ENCODE measurements at places on chromosomes 11 and 22.
A peak's percentile ranks its signal among the peaks of the same experiment; 100 is the strongest.

DNA sequence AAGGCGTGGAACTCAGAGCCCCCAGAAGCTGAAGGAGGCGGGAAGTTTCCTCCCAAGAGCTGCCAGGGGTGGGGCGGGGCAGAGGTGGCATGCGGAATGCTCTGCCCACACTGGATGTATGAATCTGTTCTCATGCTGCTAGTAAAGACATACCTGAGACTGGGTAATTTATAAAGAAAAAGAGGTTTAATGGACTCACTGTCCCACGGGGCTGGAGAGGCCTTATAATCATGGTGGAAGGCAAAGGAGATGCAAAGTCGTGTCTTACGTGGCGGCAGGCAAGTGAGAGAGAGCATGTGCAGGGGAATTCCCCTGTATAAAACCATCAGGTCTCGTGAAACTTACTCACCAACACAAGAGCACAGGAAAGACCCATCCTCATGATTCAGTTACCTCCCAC lies 57.6 kb downstream of the SMIM38 start:
- DNase-seq: no peak

DNA sequence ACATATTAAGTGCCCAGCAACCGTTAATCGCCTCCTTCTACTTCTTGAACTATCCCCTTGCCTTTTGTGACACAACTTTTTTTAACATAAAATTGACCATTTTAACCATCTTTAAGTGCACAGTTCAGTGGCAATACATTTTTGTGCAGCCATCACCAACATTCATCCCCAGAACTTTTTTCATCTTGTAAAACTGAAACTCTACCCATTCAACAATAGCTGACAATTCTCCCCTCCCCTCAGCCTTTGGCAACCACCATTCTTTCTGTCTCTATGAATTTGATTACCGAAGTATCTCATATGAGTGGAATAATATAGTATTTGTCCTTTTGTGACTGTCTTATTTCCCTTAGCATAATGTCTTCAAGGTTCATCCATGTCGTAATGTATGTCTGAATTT lies 66.0 kb downstream of the MICAL2 start:
- DNase-seq: no peak

GRCh38 chr11:762421-763072 lies 14.7 kb downstream of the GATD1 start:
- DNase-seq: peak; percentile 52

DNA sequence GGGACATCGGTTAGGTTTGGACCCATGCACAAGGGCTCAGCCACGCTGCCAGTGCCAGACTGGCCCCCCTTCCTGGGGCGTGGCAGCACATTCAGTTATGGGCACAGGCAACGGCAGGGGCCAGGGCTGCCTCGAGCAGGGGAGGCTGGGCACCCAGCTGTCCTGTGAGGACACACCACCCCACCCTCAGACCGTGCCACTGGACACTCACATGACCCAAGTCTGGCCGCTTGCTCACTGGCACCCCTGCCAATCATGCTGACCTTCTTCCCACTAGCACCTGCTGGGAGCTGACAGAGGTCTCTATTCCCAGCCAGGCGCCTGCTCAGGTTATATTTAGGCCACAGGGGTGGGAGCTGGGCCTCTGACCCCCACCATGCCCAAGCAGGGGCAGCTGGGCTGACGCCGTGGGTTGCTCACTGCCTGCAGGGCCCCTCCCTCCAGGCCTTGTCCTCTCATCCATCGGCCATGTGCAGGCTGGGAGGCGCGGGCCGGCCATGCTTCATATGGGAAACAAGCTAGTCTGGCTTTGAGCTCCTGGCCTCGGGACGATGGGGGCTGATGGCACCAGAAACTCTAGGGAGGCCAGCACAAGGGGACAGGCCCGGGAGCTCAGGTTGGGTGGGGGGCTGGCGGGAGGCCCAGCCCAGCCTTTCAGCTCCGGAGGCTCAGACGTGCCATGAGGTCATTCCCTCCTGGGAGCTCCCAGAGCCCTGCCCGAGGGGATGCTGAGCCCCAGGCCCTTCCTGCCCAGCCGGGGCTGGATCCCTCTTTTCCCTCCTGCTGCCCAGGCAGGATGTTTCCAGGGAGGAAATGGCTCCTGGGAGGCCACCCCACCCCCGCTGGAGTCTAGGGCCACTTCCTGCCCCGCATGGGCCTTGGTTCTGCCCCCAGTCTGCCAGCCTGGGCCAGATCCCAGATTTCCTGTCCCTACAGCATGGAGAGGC lies 15.2 kb upstream of the TBX1 start:
- DNase-seq: no peak

DNA sequence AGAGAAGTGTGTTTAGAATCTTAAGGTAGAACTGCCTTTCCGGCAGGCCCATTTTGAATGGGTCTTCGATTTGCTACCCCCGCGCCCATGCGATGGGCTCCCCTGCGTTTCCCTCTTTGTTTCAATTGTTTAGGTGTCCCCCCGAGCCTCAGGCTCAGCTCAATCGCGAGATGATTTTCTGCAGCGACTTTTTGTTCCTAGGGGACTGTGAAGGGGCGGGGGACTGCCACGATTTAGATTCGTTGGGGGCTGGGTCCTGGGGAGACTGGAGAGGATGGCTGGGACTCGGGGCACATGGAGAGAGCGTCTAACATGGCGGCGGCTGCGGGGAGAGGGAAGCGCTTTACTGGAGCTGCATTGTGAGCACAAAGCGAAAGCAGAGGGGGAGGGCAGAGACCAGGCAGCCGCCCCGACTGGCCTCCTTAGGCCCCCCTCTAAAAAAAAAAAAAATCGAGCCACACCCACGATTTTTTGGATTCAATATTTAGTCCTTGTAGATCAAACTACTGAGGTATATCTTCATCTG lies 1.7 kb downstream of the CAPRIN1 start:
- DNase-seq: peak; percentile 83

DNA sequence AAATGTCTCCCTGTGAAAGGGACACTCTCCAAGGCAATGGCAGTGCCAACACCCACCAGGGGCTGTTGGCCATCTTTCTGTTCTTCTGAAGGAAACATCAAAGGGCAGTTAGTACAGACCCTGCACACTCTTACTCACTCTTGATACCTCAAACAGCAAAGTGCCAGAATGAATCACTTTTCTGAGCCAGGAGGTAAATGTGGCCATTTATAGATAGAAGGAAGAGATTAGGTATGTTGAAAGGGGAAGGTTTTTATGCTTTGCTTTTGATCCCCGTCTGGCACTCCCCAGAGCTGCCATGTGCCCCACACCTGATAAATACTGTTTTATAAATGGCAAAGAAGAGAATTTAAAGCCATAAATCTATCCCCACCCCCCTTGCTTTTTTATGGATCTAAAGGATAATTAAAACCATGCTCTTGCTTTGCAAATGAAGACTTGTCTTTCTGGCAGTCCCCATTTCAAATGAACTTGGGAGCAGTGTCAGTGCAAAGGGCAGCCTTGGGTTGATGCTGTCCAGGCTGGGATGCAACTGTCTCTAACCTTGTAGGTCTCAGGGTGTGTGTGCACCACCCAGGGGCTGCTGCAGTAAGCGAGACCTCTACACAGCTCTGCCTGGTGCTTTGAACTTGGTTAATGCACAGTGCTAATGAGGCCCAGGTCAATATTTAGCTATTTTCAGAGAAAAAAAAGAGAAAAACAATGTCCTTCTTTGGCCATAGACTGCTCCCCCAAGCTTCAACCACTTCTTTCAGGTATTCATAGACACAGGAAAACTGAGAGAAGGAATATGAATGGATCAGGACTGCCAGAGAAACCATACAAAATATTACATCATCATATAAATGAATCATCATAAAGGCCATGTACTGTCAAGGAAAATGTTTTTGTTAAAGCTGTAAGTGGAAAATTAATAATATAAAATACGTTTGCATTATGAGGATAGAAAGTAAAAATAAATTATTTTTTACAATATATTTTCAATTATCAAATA lies 207.5 kb downstream of the ETS1 start:
- DNase-seq: no peak

- DNase-seq: no peak
Observed at GRCh38 chr11:116835042-116835772, 2.2 kb downstream of the APOA1 start.

DNA sequence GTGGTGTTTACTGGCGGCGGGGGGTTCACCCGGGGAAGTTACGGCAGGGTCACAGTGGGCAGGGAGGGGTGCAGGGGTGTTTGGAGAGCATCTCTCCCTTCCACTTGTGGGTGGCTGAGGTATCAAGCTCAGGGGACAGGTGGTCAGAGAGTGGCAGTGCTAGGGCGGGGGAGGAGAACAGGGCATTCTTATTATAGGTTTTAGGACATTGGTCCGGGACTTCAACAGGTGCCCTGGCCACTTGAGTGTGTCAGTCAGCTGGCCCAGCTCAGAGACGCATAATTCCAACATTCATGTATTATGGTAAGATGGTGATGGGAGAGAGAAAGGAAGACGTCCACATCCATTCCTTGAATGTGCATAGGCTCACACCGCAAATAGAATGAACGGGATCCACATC lies 101.7 kb downstream of the TEAD1 start:
- DNase-seq: no peak

DNA sequence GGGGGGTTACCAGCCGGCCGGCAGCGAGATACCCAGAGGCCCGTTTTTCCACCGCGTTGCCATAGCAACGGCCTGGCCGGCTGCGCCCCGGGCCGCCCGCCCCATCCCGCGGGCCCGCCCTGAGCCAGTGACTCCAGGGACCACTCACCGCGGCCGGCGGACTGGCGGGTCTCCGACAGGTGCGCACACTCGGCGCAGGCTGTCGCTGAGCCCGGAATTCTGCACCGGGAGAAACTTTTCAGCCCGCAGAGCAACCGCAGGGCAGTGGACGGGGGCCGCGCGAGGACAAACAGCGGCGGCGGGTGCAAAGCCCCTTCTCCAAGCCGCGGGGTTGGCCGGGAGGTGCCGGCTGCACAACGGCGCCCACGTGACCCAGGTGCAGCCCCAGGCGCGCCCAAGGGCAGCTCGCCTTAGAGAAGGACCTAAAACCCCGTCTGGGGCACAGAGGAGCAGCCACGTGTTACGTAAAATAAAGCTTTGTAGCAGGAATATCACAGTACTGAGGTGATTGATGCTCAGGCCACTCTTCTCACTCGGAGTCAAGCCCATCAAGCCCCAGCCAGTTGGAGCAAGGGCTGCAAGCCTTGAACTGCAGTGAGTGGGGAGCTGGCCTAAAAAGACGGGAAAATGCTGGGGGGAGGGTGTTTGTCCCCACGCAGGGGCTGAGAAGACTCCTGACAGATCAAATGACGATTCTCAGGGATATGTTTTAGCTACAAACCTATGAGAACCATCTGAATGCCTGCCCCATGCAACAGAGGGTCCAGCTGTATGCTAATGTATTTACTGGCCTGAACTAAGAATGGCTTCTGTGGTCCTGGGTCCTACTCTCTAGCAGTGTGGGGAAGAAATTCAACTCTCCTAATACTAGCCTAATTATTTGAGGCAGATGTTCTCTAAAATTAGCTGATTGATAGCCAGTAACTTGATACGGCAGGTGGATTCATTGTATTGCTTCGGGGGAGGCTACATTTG lies at the start of gene STK33:
Gene STK33, minus strand, starts transcription at position 294 of the 975 bp plus-strand sequence. CDS start 119,323 bp downstream, outside the sequence.
- DNase-seq: peak; percentile 63

- peak; percentile 25 for DNase-seq
Observed at GRCh38 chr22:49670456-49671330, 157.0 kb downstream of the BRD1 start.

- DNase-seq: no peak
Observed at GRCh38 chr11:70501051-70501901, 102.9 kb downstream of the CTTN start.

DNA sequence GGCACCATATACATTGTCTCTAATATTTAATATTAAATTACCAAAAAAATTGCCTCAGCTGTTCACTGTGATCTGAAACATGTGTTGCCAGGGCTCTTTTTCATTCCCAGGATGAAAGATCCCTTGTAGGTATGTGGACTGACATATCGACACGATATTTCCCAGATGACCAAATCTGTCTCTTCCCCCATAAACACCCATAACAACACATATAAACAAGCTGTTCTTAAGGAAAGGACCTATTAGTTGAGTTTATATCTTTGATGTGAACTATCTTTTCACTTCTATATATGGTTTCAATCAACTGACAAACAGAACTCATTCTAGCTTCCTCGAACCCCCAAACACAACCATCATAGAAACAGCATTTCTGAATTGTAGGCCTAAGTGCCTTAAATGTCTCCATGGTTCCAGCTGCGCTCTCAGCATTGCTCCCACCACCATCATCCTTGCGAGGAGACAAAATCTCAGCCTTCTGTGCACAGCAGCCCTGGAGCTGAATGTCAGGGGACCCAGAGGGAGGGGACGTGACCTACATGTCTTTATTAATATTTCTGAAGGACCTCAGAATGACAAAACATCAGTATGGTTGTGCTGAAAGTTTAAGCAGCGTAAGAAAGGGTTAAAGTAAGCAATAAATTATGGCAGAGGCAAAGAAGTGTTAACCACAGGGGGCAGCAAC lies 67.0 kb downstream of the ETS1 start:
- DNase-seq: no peak
